ENCODE measurements at places on chromosomes 1 and 21.

GRCh38 chr1:51313961-51314777 is 16.2 kb downstream of the TTC39A start:
- DNase-seq, result no peak

- no peak for DNase-seq
Observed at GRCh38 chr21:15604413-15604812, 125.4 kb upstream of the USP25 start.

- DNase-seq, result no peak
Observed at GRCh38 chr1:72063364-72064044, 218.8 kb downstream of the NEGR1 start.

DNA sequence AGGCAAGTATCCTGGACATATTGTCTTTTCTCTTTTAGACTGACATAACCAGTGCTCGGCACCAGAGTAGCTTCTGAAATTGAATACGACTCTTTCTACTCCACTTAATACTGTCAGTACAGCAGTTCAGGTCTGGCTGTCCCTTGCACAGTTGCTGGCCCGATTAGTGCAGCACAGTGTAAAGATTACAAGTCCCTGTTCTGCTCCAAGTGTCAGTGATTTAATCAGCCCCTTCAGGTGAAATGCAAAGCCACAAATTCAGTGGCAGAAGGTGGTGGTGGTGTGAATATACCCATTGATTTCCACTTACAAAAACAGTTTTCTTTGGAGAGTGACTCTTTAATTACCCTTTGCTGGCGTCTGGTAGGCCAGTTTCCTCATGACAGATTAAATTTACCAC is 545.4 kb downstream of the ADGRL2 start:
- no peak for DNase-seq

DNA sequence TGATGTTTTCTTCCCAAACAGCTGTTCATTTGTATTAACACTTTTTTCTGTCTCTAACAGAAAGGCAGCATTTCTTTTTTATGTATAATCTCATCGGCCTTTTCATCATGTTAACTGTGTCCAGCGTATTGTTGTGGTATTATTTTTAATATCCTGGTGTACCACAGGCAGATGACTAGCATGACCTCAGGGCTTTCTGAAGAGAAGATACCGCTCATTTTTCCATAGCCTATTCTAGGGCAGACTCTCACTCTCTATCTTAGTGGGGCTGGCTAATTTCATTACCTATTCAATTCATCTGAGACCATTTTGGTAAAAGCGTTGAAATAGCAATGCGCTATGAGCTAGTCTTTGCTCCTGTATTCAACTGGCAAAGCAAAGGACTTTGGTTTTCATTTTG is 209.9 kb downstream of the SDCCAG8 start:
- no peak for DNase-seq

- DNase-seq, result peak; percentile 76
Observed at GRCh38 chr1:150560011-150560438, 10.8 kb downstream of the ADAMTSL4 start.

DNA sequence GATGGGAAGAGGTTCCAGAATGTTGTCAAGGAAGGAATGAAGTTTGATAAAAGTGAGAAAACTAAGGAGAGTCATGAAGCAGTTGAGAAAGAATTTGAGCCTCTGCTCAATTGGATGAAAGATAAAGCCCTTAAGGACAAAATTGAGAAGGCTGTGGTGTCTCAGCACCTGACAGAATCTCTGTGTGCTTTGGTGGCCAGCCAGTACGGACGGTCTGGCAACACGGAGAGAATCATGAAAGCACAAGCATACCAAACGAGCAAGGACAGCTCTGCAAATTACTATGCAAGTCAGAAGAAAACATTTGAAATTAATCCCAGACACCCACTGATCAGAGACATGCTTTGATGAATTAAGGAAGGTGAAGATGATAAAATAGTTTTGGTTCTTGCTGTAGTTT is 142.8 kb downstream of the CDC7 start:
- DNase-seq, result no peak

GRCh38 chr1:172955161-172955815 is 95.5 kb downstream of the TNFSF18 start:
- no peak for DNase-seq

DNA sequence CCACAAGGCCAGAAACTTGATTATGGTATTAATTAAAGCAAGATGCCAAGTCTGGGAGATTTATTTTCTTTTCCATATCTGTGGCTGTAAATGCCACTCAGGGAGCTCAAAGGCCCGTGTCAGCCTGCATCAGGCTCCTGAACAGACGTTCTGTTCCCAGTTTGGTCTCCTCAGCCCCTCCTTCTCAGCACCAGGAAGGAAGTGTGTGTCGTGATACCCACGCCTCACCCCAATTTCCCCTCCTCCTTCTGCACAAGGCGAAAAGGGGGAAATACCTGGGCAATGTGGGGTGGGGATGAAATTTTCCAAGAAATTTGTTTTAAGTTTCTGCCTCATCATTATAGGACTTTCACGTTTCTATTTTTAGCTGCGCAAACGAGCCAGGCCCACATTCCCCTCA is 112.0 kb downstream of the SYF2 start:
- no peak for DNase-seq

GRCh38 chr21:31413698-31414097 is 69.6 kb upstream of the TIAM1 start:
- DNase-seq, result no peak

DNA sequence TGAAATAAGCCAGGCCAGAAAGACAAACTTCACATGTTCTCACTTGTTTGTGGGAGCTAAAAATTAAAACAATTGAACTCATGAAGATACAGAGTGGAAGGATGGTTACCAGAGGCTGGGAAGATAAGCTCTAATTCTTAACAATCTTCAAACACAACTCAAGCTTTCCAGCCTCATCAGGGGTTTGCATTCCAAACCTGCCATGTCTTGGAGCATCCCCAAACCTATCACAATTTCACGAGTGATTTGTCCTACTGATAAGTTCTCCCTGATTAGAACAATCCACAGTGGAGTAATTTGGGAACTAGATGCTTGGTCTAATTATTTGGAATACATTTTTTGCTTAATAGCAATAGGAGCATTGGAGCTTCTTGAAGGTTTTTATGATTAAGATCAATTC is 418.5 kb upstream of the PKN2 start:
- no peak for DNase-seq

GRCh38 chr1:83996191-83996590 is 2.7 kb downstream of the TTLL7 start:
- no peak for DNase-seq

- no peak for DNase-seq
Observed at GRCh38 chr1:179082333-179082998, 596 bp downstream of the TOR3A start.

DNA sequence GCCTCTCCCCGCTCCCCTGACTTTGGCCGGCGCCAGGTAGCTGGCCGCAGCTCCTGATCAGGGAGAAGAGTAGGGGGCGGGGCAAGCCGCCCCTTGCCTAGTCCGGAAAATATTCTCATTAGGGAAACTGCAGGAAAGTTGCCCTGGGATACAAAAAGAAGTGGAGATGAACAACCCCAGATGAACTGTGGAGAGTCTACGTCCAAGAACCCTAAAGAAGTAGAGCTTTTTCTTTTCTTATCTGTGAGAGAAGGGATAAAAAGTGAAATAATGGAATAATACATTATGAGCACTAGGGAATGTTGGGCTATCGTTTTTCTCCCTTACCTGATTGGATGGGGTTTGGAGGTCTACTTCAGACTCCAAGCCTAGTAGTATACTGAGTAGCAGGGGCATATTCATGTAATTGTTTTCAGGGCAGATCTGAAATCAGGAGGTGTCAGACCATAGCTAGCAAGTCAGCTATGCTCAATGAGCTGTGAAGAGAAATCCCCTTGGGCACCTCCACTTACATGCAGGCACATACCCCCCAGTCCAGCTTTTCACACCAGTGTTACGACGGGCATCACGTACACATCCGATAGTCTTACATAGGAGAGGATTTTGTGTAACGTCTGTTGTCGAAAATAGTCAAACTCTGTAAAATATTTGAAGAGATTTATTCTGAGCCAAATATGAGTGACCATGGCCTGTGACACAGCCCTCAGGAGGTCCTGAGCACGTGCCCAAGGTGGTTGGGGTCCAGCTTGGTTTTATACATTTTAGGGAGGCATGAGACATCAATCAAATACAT is 1.7 kb upstream of the DUSP10 start:
- DNase-seq, result no peak

DNA sequence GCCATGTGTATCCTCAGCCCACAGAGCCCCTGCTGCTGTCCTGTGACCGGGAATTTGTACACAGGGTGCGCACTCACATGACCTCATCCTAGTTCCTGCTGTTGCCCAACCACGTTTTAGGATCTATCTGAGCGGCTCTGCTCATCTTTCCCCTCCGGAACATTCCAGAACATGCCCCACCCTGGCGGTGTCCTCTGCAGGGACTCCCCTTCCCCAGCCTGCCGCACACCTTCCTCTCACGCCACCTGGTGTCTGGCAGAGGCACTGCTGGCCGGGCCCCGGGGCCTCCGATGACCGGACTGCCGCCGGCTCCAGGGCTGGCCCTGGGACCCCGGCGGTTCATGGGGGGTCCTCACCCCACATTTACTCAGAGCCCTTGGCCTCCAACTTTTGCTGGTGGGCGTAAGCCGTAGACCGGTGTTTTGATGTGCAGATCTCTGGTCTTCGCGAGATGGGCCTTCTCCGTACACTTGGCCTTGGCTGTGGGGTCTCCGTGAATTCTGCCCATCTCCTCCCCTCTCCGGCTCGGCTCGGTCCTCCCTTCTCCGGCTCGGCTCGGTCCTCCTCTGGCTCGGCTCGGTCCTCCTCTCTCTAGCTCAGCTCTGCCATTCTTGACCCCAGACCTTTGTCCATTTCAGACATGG is 29.5 kb downstream of the ARHGEF16 start:
- peak; percentile 46 for DNase-seq

DNA sequence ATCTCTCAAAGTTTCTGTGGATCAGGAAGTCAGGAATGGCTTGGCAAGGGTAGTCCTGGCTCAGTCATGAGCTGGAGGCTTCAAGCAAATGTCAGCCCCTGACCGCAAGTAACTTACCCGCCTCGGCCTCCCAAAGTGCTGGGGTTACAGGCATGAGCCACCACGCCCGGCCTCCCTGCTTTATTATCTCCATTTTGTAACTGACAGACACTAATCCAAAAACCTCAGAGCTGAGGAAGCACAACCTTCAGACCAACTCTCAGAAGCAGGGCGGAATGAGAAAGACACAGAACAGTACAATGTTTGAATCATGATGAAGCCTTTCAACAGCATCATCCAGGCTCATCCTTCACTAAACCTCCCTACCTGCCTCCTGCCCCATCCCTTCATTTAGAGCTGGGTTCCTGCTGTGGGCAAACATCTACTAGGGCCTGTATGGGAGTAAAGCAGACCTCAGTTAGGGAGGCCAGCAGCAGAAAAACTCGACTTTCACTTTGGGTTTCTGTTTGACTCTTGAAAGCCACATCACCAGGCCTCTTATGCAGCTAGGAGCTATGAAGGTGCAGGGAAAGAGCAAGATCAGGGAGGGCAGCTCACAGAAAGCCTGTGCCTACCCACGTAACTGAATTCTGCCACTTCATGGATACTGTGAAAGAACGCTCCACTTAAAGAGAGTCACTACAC is 84.4 kb upstream of the RAB4A start:
- DNase-seq, result no peak

GRCh38 chr1:82632155-82632554 is 831.4 kb downstream of the ADGRL2 start:
- DNase-seq, result no peak

GRCh38 chr1:18883636-18884418 is 18.5 kb downstream of the ALDH4A1 start:
- DNase-seq, result peak; percentile 58

- DNase-seq, result no peak
Observed at GRCh38 chr21:42724226-42724920, 71.0 kb downstream of the PDE9A start.

- DNase-seq, result no peak
Observed at GRCh38 chr1:87132284-87132870, 196.3 kb upstream of the LMO4 start.

- no peak for DNase-seq
Observed at GRCh38 chr21:16353764-16354163, 624.0 kb downstream of the USP25 start.

GRCh38 chr1:44705938-44706337 is 25.0 kb downstream of the RNU5D-1 start:
- DNase-seq, result no peak

- no peak for DNase-seq
Observed at GRCh38 chr21:45019076-45019886, 55.1 kb upstream of the ADARB1 start.

DNA sequence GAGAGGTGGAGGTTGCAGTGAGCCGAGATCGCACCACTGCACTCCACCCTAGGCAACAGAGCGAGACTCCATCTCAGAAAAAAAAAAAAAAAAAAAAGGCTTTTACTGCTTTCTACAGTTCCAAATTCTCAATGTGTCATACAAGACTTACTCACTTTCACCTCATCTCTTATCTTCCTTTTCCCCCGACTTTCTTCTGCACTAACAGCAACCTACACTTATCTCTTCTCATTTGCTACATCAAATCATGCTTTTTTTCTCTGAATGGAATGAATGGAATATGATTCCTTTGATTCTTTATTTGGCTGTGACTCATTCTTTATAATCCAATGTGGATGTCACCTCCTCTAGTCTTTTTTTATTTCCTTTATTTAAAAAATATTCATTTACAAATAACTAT is 168.4 kb upstream of the DMRTA2 start:
- DNase-seq, result no peak

- DNase-seq, result no peak
Observed at GRCh38 chr1:9592510-9593075, 3.9 kb downstream of the TMEM201 start.

DNA sequence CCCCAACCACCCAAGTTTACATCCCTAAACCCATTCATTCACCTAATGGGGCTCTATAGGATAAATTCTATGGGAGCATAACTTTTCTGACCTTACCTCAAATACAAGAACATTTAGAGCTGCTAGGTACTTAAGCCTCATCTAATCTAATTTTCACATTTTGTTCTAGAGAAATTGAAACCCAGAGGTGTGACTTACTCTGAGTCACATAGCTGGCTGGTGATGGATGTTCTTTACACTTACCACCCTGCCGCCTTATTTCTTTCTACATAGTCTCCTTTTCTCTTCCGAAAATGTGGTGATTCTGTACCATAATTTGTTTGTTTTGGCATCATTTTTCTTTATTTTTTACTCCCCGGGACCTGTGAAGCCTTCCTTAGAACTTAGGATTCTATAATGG is 20.3 kb downstream of the TIPRL start:
- DNase-seq, result no peak

DNA sequence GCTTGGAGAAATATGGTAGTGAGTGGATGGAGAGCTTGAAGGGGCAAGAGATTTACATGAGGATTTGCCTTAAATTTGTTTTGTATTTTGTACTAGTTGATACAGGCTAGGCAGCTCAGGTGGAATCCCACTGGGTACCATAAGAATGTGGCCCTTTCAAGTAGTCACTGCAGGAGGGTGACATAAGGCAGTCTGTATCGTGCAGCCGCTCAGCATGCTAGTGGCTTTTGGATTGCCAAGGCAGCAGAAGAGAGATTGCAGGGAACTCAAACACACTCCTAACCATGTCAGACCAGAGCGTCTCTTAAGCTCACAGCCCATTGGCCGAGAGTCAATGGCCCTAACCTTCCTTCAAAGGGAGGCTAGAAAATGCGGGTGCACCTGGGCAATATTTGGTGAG is 420.0 kb downstream of the ADGRL2 start:
- DNase-seq, result no peak

- no peak for DNase-seq
Observed at GRCh38 chr1:227543283-227544066, 19.9 kb upstream of the ZNF678 start.

Measured in CD8-positive, alpha-beta T cell (primary cell).